EH (cell line): ENCODE measurements at places on chromosomes 3 and 15.

- DNase-seq = peak; percentile 16
Measured at GRCh38 chr3:66037986-66038369, 740 bp downstream of the MAGI1 start.

- DNase-seq = peak; percentile 22
Measured at GRCh38 chr15:40925863-40926658, 3.1 kb upstream of the DLL4 start.

DNA sequence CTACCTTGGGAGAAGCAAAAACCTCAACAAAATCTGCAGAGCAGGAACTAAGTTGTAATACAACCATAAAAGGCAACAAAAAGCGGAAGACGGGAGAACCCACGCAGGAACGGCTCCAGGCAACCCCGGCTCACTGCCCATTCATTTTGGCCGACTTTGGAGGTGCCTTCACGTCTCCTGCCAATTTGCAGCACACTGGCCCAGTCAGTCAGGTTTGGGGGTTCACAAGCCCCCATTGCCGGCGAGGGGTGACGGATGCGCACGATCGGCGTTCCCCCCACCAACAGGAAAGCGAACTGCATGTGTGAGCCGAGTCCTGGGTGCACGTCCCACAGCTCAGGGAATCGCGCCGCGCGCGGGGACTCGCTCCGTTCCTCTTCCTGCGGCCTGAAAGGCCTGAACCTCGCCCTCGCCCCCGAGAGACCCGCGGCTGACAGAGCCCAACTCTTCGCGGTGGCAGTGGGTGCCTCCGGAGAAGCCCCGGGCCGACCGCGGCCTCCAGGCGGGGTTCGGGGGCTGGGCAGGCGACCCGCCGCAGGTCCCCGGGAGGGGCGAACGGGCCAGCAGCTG is 463 bp downstream of the TERC start:
- peak; percentile 64 for DNase-seq

DNA sequence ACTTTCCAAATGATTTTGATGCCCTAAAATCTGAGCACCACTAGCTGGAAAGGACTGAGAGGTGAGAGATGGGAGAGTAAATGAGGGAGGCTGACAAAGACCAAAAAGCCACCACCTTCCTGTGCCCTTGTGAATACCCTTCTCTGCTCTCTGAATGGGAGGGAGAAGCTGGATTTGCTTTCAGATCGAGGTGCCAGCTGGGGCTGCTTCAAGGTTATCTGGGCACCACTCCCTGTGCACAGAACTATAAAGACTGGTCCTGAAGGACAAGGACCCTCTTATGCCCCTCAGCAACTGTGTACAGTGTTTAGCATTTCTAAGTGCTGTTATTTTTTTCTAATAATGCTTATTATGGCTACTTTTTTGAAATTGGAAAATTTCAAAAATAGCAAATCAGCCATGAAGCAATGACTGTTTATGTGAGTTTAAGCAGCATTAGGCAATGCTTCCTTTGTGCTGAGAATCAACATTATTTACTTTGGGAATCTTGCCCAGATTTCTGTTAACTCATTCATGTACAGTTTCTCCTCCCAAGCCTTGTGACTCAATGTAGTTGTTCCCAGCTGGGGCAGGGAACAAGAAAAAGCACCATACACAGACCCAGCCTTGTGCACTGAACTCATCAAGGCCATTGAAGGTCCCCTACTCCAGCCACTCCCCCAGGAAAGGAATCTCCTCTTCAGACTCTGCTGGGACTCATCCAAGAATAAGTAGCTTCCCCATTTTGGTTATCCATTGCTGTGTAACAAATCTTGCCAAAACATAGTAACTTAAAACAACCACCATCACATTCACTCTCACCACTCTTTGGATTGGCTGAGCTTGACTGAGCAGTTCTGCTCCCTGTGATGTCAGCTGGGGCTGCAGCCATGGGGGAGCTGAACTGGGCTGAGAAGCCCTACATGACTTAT is 37.3 kb upstream of the CDV3 start:
- DNase-seq = peak; percentile 95

DNA sequence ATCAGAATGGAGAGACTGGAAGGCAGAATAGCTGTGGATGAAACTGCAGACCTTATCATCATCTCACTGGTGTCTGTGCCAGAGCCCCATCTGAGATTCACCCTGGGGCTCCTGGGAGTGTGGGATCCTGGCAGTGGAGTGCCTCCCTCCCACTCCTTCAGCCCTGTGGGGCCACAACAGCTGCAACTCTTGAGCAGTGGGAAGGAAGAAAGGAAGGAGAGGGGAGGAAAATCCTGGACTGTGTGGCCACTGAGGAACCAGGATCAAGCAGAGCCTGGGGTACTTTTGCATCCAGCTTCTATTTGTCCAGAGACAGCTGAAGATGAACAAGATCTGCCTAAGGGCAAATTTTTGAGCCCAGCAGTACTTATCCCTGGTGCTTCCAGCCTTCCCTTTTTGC is 13.1 kb upstream of the ALDH1A2 start:
- DNase-seq = no peak

- DNase-seq = peak; percentile 89
Measured at GRCh38 chr3:64190517-64191515, 34.5 kb downstream of the PRICKLE2 start.

- no peak for DNase-seq
Measured at GRCh38 chr3:184344579-184345316, 7.3 kb downstream of the FAM131A start.

GRCh38 chr15:85804481-85805170 is 9.9 kb upstream of the KLHL25 start:
- DNase-seq = peak; percentile 10

DNA sequence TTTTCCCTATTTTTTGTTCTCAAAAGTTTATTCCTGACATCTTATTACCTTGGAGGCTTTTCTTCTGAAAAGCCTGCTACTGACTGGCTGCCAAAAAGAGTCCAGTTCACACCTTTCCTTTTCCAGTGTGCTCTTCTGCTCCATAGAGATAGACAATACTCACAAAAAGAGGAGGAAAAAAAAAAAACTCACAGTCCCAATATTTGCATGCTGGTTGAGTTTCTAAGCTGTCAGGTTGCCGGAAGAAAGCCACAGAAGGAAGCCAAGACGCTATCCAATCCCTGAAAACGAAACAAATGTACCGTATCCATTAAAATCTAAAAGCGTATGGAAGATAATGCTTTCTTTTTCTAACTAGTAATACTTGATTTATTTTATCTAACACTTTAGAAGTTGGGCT is 299.5 kb downstream of the CADM2 start:
- DNase-seq = no peak

- no peak for DNase-seq
Measured at GRCh38 chr3:128001576-128001975, 50.7 kb upstream of the SEC61A1 start.

DNA sequence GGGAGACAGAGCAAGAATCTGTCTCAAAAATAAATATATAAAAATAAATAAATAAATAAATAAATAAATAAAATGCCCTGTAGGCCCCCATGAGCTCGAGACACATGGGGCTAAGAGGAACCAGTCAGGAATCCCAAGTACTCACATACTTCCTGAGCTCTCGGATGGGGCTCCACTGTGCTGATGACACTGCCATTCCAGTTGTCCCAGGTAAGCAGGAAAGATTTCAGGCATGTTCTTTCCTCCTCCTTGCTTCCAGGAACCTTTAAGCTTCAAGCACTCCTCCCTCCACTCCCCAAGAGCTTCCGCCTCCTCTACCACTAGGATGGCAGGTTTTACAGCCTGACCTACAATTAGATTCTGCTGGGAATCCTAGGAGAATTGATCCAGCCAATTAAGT is 113.4 kb downstream of the SLC49A4 start:
- DNase-seq = no peak

GRCh38 chr3:51391075-51391565 is at the start of gene RBM15B:
Gene RBM15B, plus strand, starts transcription at chr3:51391285. Its CDS starts 115 bp downstream, at chr3:51391400.
- peak; percentile 96 for DNase-seq

GRCh38 chr3:120791913-120792312 is 49.4 kb downstream of the GTF2E1 start:
- peak; percentile 86 for DNase-seq

- no peak for DNase-seq
Measured at GRCh38 chr3:126194713-126195305, 14.4 kb upstream of the ALDH1L1 start.

- no peak for DNase-seq
Measured at GRCh38 chr3:52230889-52231499, 5.5 kb upstream of the TLR9 start.

GRCh38 chr3:79729096-79729495 is 38.7 kb downstream of the ROBO1 start:
- DNase-seq = no peak

GRCh38 chr15:75097939-75098338 is 74.5 kb downstream of the PPCDC start:
- no peak for DNase-seq

DNA sequence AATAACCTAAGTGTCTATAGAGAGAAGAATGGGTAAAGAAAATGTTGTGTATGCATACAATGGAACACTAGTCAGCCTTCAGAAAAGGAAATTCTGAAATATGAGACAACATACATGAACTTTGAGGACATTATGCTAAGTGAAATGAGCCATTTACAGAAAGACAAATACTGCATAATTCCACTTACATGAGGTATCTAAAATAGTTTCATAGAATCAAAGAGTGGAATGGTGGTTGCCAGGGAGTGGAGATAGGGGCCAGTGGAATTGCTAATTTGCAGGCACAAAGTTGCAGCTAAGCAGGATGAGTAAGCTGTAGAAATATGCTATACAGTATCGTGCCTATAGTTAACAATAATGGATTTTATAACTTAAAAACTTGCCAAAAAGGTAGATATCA is 779.6 kb upstream of the ARPP21 start:
- peak; percentile 35 for DNase-seq

DNA sequence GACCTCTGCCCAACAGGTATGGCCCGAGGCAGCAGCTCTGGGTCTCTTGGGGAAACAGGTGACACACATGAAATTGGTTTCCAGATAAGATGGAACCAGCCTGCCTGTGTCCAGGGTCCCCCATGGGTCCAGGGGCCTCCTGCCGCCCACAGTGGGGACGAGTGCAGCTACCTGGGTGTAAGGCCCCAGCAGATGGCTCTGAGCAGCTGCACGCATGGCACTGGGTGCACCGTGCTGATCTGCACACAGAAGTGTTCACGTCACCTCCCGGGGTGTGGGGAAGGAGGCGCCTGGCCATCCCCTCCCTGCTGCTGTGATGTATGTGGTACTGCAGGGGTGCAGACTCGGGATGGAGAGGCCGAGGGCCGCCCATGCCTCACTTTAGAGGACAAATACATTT is 63.6 kb downstream of the NIPA2 start:
- no peak for DNase-seq

GRCh38 chr3:159796744-159797143 is 191.9 kb upstream of the IL12A start:
- DNase-seq = peak; percentile 86

DNA sequence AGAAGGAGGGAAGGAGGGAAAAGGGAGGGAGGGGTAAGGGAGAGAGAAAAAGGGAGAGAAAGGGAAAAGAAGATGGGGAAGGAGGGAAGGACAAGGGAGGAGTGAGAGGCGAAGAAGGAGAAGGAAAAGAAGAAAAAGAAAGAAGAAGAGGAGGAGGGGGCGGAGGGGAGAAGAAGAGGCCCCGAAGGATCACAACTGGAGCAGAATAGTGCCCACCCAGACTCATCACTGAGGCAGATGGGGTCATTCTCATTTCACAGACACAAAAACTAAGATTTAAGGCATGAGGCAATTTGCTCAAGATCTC is 2.7 kb upstream of the ALAS1 start:
- DNase-seq = no peak

DNA sequence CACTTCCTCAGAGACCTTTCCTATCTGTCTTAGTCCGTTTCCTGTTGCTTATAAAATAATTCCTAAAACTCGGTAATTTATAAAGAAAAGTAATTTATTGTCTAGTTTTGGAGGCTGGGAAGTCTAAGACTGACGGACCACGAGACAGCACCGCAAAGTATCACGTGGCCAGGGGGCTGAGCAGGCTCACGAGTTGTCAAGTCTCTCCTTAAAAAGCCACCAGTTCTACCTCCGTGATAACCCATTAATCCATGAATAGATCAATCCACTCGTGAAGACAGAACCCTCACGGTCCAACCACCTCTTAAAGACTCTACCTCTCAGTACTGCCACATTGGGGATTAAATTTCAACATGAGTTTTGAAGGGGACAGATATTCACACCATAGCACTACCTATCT is 821 bp downstream of the LINS1 start:
- peak; percentile 9 for DNase-seq

DNA sequence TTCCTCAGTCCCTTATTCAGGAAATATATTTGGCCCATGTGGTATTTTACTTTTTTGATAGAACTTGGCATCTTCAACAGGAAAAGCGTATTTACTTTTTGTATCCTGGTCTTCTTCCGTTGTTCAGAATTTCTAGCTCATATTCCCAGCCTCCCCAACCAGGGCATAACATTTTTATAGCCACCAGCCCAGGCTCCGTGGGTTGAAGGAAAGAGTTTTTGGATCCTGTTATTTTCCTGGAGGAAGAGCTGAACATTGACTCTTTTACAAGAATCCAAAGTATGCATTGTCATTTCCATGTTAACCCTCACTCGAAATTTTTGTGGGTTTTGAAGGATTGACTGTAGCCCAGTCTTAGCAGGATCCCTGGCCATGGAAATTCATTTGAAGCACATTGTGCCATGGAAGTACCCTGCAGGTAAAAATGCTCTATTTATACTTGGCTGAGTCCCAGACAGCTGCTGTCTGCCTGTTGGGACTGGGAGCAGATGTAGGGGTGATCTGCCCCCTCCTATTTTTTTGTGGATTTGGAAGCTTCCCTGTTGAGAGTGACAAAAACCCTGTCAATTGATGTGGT is 98.8 kb downstream of the AKAP13 start:
- peak; percentile 87 for DNase-seq
